AG04449 (cell line): ENCODE measurements at places on chromosomes 2 and 18.
A peak's percentile ranks its signal among the peaks of the same experiment; 100 is the strongest.

- no peak for DNase-seq
These were observed 31.5 kb downstream of the CFAP210 start for GRCh38 chr2:169662744-169663143.

- peak; percentile 21 for DNase-seq
These were observed 725 bp upstream of the ANKRD53 start for GRCh38 chr2:70977605-70978205.

DNA sequence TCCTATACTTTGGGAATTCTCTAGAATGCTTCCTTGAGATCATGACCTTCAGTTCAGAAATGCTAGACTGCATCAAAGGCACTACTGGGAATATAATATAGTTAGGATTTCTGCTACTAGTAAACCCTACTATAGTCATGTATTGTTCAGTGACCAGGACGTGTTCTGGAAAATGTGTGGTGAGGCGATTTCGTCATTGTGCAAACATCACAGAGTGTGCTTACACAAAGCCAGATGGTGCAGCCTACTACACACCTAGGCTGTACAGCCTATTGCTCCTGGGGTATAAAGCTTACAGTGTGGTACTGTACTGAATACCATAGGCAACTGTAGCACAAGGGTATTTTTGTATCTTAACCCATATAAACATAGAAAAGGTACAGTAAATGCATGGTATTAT lies 13.0 kb downstream of the CXCR4 start:
- DNase-seq = no peak

DNA sequence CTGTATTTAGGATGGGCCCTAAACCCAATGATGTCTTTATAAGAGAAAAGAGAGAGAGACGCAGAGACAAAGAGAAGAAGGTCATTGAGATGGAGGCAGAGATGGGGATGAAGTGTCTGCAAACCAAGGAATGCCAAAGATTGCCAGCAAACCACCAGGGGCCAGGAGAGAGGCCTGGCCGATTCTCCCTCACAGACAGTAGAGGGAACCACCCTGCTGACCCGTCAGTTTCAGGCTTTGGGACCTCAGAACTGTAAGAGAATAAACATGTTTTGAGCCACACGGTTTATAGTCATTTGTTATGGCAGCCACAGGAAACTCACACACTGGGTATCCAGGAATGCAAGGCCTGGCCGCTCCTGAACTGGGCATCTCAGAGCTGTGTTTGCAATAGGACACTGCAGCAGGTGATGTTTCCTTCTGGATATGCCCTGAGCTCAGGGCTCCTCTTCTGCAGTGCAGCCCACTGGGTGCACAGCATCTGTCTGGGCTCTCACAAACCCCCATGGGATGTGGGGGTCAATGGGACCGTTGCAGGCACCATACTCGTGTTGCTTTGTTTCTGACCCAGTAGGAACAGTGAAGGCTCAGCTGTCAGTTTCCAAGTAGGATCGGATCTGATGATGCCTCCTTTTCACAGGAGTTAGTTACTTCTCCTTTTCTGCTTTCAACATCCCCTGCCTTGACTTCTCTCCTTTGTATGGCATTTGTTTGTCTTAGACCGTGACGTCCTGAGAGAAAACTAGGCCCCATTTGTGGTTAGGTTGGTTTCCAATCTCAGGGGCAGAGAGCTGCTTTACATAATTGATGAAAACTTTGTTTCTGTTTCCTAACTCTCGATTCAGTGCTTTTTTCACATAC lies 20.8 kb downstream of the PTPN18 start:
- DNase-seq = no peak

- no peak for DNase-seq
These were observed 2.3 kb downstream of the ZFP36L2 start for GRCh38 chr2:43224131-43224570.

DNA sequence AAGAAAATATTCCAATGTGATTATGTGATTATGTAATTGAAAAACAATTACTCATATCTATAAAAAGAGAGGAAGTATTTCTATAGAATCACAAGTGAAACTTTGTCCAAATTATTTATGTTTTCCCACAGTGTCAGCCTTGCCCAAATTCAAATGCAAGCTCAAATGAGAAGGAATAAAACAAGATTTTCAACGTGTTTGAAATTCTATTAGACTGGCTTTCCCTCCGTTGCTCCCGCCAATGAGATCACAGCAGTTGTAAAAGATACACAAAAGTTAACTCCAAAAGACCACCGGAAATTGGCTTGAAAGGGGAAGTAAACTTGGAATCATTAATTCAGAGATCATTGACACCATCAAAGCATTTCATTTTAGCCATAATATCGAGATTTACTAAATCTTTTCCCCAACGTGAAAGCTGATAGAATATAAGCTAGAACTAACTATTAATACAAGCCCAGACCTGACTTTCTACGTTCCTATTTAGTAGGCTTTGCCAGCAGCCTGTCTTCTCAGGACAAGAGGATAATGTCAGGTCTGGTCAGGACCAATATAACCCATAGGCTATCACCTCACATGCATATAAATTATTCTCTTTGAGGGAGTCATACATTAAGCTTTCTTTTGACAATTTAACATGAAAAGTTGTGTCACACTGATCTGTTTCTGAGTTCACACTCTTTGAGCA lies 222.6 kb upstream of the CHAC2 start:
- DNase-seq = no peak

DNA sequence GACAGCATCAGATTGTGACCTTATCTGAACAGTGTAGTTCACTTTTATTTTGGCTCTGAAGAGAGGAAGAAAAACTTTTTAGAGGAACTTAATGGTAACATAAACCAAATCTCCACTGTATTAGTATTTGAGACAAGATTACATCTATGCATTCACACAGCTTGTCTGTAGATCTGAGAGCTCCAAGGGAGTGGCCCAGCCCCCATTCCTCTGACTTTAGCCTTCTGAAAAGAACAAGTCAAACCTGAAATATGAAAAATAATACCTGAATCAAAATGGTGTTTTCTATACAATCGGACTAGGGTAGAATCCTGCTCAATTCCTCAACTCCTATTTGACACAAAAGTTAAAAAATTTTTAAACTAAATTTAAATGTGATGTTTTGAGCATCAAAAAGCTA lies 23.1 kb downstream of the STARD7 start:
- no peak for DNase-seq

GRCh38 chr18:58532298-58532697 lies 96.6 kb downstream of the ALPK2 start:
- DNase-seq = no peak

GRCh38 chr2:160876765-160877164 lies 283.5 kb upstream of the TANK start:
- no peak for DNase-seq

DNA sequence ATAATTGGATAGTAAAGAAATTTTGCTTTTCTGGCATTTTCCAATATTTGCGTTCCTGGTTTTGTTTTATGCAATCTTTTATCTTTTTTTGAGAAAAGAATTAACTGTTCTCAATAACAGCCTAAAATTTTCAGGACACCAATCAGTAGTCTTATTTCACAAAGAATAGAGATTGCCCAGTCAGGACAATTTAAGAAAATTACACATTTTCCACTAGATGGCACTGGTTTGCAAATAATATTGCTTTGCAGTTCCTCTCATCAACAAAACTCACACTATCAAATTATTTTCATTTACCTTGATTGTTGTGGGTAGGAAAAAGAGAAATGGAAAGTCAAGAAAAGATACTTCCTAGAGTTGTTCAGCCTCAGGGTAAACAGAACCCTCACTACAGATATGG lies 2.4 kb upstream of the RBM45 start:
- DNase-seq = no peak

- DNase-seq = no peak
These were observed 177.5 kb downstream of the RBM43 start for GRCh38 chr2:151083856-151084795.

GRCh38 chr2:163878718-163879117 lies 142.9 kb upstream of the FIGN start:
- no peak for DNase-seq

DNA sequence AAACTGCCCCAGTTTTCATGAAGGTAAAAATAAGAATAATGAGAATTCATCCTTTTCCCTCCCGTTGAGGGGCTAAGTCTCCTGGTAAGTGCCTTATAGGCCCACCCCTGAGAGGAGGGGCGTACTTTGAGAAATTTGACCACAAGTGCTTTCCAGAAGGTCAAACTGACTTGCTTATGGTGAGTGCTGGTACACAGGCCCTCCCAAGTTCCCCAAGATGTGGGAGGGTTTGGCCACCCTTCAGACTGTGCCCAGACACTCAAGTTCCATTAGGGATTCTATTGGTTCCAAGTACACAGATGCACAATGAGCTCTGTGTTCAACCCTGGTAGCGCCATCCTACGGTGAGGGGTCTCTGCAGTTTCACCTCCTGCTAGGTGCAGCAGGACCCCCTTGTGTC lies 205.1 kb downstream of the CTIF start:
- no peak for DNase-seq

DNA sequence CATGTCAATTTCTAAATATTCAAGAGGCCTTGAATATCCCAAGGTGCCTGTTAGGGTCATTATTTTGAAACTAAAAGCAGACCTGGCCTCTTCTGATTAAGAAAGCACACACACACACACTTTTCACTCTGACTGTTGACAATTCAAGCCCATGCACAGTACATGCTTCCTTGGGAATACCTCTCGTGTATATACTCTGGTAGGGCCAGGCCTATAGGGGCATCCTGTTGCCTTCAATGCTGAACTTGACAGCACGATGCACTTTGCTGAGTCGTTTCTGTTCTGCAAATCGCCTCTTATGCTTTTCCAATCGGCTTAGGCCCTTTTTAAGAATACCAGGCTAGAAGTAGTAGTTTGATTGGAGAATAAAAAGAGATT lies 40.6 kb downstream of the IWS1 start:
- no peak for DNase-seq

GRCh38 chr2:201114846-201115245 lies 1.1 kb upstream of the CFLAR start:
- DNase-seq = no peak

DNA sequence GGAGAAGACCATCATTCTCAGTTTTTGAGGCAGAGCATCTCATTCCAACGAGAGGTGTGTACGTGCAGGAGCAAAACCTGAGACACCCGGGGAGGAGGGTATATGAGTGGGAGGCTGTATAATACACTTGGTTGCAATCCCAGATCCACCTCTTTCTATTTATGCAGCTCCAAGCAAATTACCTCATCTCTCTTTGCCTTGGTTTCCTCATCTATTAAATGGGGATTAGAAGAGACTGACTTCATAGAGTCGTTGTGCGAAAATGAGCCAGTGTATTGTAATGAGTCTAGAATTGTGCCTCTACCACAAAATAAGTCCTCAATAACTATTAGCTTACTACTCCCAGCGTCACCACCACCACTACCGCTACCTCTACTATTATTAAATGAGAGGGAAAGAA lies 40.1 kb downstream of the TGOLN2 start:
- DNase-seq = no peak

DNA sequence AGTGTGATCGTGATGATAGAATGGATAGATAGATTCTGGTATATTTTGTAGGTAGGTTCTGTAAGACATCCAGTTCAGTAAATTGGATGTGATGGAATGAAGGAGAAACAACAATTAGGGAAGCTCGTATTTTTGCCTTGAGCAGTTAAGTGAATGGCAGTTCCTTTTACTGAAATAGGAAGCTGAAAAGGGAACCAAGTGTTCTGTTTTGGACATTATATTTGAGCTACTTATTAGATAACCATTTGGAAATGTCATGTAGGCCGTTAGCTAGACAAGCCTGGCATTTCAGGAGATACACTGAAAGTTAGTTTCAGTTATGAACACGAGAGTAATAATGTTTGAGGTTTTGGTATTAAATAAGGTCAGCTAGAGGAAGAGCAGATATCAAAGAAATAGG lies 41.5 kb downstream of the MARCHF7 start:
- DNase-seq = no peak

- DNase-seq = no peak
These were observed 107.6 kb upstream of the OTOS start for GRCh38 chr2:240247868-240248720.

DNA sequence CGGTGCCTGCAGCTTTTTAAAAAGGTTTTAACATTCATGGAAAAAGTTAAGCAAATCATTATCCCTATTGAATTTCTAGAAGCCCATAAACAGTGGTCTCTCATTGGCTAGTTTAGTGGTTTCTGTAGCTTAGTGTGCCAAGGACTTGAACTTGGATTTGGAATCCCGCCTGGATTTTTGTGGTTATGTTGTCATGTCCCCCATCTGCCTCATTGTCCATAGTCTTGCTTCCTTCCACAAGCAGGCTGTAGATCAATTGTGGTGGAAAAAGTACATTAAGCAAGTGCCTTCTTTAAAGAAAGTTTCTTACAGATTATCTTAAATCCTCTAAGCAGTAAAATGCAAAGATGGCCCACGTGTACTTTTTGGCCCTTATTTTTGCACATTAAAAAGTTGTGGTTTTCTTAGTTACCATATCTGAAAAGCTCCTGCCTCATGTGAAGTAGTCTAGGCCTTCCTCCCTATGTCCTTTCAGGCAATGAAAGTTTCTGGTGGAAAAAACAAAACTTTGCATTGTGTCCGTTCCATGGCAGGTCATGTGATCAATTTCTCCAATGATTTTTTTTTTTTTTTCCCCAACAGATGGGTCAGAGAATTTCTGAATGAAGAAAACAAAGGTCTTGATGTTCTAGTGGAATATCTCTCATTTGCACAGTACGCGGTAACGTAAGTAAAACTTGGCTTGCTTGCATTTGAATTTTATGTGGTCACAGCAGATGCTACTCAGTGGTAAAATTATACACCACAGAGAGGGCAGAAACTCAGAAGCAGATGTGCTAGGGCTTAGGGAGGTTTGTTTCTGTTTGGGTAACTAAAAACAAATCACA lies 158.9 kb downstream of the PRPF40A start:
- DNase-seq = peak; percentile 70

DNA sequence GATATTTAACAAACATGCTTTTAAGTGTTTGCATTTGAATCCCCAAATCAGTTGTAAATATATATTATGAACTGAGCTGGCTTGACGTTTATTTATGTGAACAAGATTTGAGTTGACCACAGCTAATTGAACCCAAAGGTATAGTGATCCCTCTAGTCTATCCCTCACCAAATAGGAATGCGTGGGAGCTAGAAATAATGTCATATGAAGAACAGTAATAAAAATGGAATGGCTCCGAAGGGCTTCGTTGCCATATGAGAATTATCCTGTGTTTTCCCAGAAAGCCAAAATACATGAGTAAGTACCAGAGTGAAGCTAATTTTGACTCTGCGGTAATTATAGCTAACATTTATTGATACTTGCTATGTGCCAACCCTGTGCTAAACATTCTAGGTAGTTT lies 142.7 kb downstream of the ADCYAP1 start:
- DNase-seq = no peak
